ENCODE measurements at places on chromosomes 7 and 10.

- no peak for DNase-seq
Measured at GRCh38 chr7:31707089-31707488, 20.1 kb downstream of the PPP1R17 start.

- no peak for DNase-seq
Measured at GRCh38 chr7:154867068-154867467, 135.9 kb downstream of the PAXIP1 start.

- no peak for DNase-seq
Measured at GRCh38 chr10:132570771-132571649, 33.4 kb downstream of the INPP5A start.

DNA sequence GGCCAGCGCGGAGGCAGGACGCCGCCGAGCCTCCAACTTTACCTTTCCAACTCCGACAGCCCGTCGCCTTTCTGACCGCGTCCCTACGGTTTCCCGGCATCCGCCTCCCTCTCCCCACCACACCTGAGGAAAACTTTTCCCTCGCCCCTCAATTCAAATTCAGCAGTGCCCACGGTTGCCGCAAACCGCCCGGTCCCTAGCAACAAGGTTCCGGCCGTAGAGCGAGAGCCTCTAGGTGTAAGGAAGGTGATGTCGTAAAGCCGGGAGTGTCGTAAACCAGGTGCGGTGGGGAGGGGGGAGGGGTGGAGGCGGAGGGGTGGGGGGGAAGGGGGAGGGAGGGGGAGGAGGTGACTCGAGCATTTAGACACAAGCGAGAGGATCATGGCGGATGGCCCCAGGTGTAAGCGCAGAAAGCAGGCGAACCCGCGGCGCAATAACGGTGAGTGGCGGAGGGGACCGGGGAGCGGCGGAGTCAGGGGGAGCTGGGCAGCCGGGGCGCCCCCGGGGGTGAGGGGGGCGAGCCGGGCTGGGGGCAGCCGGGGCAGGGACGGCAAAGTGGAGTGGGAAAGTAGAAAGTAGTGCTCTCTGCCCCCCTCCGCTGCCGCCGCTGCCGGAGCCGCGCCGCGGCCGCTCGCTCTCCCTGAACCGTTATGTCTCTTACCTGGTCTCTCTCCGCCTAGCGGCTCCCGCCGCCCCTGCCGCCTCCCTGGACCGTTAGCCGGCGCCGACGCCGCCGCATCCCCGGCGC is at the start of gene ZEB1:
Gene ZEB1 (plus strand): TSS at position 363 of the 748 bp plus-strand sequence. CDS start 19 bp downstream, at position 382.
- DNase-seq, result peak; percentile 73

- no peak for DNase-seq
Measured at GRCh38 chr10:52213321-52213752, 100.7 kb upstream of the DKK1 start.

- DNase-seq, result no peak
Measured at GRCh38 chr7:50151001-50151400, 58.0 kb upstream of the ZPBP start.

DNA sequence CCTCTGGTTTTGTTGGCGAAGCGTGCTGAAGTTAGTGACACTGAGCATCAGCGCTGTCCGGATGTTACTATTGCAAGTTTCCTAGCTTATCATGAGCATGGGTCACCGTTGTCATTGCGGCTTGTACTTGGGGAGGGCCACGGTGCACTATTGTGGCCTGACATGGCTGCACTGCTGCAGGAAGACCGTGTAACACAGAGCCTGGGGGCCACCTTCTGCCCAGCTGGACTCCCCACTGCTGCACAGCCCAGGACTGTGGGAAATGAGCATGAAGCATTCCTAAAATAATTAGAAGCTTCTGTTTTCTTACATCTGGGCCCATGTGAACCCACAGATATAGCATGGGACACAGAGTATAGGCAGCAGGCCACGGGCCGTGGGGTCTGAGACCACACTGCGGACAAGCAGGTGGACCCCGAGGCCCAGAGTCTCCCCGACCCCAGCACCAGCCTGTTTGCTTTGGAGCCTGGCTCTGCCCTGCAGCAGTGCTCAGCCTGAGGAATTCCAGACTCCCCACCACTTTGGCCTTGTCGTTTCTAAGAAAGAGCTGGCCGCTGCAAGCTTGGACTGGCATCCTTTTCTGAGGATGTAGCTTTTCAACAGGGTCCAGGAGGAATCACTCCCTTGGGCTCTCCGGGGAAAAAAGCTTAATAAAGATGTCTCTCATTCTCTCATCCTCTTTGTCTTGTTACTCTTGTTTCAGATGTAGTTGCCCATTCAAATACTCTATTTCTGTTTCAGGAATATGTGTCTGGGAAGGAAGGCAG is 179.2 kb downstream of the CCDC3 start:
- no peak for DNase-seq

DNA sequence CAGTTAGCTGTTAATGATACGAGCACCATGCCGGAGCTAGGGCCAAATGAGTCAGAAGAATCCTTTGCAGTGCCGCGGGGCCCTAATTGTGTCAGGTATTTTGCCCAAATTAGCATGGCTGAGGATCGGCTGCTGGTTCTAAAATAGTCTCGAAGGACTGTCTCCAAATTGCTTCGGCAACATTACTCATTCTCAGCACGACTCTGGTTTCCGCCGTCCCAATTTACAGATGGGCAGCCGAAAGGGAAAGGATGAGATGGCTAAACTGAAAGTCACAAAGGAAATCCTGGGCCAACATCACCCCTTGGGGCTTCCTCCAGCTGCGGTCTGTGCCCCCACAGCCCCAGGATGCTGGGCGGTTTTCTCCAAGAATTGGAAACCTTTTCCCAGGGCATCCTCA is 351.4 kb downstream of the PAXIP1 start:
- no peak for DNase-seq

DNA sequence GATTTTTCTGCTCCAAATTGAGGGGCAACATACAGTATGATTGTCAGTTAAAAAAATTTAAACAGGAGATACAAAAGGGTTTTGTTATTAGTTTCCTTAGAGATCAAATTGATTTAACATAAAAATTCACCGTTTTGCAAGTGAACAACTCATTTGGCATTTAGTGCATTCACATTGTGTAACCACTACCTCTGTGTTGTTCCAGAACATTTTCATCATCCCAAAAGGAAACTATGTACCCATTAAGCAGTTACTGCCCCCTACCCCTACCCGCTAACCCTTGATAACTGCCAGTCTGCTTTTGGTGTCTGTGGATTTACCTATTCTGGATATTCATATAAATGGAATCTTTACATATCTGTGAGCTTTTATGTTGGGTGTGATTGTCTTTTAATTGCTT is 3.1 kb downstream of the ZRANB1 start:
- no peak for DNase-seq

DNA sequence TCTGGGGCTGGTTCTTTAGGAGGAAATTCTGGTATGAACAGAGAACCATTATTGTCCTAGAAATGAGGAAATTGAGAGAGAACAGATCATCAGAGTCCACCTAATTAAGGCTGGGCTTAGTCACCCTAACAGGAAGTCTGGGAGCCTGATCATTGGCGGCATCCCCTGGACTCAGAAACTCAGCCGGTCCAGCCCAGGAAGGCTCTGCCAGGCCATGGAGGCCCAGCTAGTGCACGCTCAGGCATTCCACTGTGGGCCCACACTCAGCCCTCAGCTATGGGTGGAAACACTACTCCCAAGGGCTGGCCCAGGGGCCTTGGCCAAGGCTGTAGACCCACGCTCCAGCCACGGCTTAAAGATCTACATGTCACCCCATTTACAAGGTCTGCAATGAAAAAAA is 109.2 kb downstream of the PTPN20 start:
- DNase-seq, result no peak

- DNase-seq, result no peak
Measured at GRCh38 chr10:132207536-132208461, 21.1 kb downstream of the DPYSL4 start.

DNA sequence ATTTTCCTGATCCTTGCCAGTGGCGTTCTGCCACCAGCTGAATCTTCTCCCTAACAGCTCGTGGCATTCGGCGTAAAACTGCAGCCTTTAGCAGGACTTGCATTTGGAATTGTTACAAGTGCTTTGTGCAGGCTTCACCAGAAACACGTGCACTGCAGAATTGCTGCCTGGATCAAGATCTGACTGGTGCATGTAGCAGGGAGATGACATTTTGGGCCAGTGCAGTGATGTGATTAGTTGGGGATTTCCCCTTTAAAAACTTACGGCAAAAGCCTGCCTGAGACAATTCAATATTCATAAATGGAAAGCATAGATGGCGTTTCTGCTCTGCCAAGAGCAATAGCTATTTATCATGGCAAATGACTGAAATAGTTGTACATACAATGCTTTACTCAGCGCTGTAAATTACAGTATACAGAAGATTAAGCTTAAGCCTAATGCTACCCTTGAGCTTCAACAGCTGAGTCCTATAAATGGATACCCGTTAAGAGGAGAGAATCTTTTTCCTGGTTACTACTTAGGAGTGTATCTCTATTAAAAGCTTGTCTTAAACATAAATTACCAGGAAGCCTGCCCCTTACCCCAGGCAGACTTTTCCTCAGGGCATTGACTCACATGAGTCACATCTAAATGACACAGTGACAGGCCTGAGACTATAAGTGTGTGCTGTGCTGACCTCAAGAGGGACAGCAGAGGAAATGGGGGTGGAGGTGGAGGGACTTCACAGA is 106.3 kb downstream of the ATXN7L1 start:
- DNase-seq, result peak; percentile 17

- no peak for DNase-seq
Measured at GRCh38 chr7:130996205-130996832, 262.3 kb upstream of the KLF14 start.

DNA sequence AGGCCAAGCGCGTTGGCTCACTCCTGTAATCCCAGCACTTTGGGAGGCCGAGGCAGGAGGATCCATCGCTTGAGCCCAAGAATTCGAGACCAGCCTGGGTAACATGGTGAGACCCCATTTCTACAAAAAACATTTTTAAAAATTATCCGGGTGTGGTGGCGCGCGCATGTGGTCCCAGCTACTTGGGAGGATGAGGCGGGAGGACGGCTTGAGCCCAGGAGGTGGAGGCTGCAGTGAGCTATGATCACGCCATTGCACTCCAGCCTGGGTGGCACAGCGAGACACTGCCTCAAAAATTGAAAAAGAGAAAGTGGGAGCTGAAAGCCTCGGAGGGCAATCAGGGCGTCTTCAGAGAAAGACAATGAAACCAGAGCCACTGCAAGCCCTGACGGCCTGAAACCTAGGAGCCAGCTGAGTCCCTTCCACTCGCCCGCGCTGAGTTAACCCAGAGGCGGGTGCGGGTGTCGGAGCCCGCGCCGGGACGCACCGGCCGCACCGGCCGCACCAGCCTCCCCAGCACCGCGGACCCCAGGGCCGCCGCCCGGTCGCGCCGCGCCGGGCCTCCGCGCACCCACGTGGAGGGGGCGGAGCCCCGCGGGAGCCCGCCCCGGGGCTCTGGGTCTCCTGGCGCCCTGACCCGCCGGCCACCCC is 22.4 kb downstream of the ZFAND2A start:
- no peak for DNase-seq

- DNase-seq, result no peak
Measured at GRCh38 chr7:25032774-25033743, 53.1 kb upstream of the OSBPL3 start.

DNA sequence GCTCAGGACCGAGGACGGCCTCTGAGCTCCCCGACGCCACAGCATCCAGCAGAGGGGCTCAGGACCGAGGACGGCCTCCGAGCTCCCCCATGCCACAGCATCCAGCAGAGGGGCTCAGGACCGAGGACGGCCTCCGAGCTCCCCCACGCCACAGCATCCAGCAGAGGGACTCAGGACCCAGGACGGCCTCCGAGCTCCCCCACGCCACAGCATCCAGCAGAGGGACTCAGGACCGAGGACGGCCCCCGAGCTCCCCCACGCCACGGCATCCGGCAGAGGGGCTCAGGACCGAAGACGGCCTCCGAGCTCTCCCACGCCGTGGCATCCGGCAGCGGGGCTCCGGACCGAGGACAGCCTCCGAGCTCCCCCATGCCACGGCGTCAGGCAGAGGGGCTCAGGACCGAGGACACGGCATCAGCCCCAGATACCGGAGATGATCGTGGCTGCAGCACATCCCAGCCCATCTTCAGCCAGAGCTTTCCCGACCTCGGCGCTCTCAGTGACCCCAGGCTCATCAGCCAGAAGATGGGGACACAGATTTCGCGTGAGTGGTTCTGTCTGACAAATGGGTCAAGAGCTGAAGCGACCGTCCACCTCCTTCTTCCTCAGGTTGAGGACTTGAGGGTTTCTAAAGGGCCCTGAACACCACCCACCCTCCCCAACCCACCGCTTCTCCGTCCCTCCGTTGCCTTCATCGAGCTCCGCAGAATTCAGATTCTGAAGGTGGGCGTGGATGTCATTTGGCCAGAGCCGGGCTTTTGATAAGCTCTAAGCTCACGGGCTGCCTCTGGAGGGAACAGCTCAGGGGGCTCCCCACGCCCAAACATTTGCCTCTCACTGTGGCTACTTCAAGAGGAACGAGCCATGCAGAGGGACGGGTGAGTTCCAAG is 55.8 kb upstream of the DNAAF5 start:
- no peak for DNase-seq

GRCh38 chr7:95018021-95018420 is 110.6 kb downstream of the PPP1R9A start:
- DNase-seq, result no peak

DNA sequence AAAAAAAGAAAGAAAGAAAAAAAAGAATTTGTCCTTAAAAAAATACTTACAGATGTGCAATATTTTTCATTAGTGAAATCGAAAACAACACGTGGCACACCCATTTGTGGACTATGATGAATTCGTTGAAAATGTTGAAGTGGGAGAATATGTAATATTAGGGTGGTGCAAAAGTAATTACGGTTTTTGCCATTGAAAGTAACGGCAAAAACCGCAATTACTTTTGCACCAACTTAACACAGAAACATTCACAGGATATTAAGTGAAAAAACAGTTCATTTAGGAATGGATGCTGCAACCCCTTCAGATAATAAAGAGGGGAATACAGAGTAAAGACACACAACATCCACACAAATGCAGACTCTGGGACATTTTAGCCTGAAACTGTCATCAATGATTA is 96.0 kb downstream of the CALN1 start:
- no peak for DNase-seq

GRCh38 chr10:44571701-44572100 is 186.8 kb upstream of the CXCL12 start:
- no peak for DNase-seq

DNA sequence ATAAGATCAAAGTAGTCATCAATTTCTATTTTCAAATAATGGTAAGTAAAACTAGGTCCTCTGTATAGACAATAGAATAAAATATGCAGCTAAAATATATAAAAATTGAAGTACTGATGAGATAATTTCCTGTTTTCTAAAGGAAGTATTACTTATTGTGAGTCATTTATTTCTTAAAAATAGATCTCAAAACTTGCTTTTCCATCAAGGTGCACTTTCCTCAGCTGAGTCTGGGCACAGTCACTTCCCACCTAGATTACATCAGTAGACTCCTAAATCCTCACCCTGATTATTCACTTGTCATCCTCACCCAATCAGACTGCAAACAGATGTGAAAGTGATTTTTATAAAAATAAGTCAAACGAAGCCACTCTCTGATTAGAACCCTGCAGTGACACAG is 211.5 kb downstream of the POM121L12 start:
- DNase-seq, result no peak

All from activated CD4-positive, alpha-beta T cell treated with anti-CD3 and anti-CD28 coated beads, Interleukin-2, amount 50 U/mL, for 24 hours (primary cell).